ENCODE measurements at places on chromosomes 2 and 18.

DNA sequence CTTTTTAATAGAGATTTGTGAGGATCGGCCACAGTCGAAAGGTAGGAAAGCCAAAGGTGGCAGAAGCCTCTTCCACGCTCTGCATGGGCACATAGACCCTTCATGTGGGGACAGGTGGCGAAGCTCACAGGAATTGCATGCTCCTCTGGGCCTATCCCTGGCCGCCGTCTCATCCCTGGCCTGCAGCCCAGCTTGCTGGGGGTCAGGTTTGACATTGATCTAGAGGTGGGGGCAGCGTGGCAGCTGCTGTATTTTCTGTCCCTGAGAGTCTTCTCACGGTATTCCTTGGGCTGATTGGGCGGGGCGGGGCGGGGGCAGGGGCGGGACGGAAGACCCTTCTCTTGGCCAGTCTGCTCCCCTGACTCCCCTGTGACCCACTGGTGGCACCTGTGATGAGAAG, 48.9 kb downstream of the STK25 start:
- DNase-seq = no peak

DNA sequence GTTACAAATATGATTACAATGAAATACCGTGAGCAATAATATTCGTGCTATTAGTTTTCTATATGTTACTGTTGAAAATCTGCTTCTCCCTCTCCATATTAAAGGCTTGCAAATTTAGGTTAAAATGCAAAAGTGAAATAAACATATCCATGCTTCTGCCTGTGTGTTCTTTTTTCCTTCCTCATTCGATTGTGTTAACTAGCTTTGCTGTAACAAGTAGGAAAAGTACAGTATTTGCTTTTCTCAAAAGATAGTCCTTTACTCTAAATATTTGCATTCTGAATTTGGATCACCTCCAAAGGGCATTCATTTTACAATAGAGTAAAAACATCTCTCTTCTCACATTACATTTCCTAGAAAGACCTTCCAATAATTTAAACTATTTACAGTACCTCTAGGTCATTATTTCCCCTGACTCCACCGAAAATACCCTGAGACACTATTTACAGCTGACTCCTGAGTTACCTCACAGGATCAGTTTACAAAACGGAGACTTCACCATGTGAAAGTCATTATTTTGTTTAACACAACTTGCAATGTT, 835.0 kb upstream of the FANCL start:
- no peak for DNase-seq

- DNase-seq = no peak
Observed at GRCh38 chr2:112480530-112481049, 1.4 kb upstream of the TTL start.

DNA sequence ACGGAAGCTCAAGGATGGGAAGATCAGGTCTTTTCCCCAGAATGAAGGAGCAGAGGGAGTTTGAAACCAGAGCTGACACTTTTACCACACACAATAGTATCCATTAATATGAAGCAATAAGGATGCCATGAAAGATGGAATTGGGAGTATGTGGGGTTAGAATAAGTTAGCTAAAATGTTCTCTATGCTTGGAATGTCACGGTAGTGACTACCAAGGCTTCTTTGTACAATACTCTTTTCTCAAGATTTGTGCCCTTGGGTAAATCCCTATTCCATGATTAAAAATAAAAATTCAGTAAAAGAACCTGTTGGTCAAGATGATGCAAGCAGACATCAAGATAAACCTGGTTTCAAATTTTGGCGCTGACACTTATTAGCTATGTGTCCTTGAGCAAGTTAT, 75.0 kb downstream of the NRXN1 start:
- no peak for DNase-seq

DNA sequence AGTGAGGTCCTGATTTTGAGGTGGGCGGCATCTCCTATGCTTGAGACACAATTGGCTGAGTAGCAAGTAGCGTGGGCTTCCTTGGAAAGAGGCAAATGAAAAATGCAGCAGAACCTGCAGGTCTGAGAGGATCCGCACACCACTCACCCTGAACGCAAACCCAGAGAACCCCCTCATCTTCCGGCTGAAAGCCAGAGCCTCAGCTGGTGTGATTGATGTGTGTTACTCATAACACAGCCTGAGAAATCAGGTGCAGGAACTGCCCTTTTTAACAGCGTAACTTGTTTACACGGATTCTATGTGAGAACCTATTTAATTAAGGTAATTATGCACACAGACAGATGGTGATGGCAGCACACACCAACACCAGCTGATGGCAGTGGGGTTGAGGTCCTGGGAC, 123.4 kb downstream of the MRO start:
- DNase-seq = no peak

- DNase-seq = no peak
Observed at GRCh38 chr18:52216666-52217065, 123.3 kb upstream of the DCC start.

- peak; percentile 46 for DNase-seq
Observed at GRCh38 chr2:161946489-161947107, 127.4 kb downstream of the DPP4 start.

GRCh38 chr18:56901919-56902318, 245.0 kb upstream of the BOD1L2 start:
- DNase-seq = no peak

- DNase-seq = no peak
Observed at GRCh38 chr2:105836840-105837692, 92.4 kb downstream of the NCK2 start.

GRCh38 chr2:218776488-218776887, 5.5 kb upstream of the CYP27A1 start:
- DNase-seq = no peak

DNA sequence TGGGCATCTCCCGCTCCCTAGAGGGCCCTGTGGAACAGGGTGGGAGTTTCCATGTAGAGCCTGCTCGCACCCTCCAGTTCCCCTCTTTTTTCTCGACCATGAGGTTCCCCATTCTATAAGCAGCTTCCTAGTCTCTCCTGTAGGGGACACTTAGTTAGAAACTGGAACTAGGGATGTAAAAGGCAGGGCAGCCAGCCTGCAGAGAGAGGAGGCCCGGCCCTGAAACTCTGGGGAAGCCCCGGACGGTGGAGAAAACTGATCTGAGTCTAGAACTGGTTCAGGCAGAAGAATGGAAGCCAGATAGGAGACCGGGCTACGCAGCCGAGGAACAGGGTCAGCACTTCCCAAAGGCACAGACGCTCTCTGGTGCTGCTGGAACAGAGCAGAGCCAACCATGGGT, 51.6 kb upstream of the ATG16L1 start:
- DNase-seq = no peak

DNA sequence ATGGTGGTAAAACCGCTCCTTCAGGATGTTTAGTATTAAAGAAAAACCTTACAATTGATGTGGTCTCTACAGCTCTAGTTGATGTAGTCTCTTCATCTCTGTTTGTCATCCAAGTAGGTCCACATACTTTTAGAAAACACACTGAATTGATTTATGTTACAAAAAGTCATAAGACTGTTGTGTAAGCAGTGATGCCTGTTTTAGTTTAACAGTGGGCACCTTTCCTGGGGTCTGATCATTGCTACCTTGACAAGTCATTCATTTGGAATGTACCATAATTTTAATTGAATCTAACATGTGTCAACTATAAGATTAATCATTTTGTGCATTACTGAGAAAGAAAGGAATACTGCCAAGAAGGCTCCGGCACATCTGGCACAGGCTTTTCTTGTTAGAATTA, 34.3 kb downstream of the GIGYF2 start:
- peak; percentile 31 for DNase-seq

DNA sequence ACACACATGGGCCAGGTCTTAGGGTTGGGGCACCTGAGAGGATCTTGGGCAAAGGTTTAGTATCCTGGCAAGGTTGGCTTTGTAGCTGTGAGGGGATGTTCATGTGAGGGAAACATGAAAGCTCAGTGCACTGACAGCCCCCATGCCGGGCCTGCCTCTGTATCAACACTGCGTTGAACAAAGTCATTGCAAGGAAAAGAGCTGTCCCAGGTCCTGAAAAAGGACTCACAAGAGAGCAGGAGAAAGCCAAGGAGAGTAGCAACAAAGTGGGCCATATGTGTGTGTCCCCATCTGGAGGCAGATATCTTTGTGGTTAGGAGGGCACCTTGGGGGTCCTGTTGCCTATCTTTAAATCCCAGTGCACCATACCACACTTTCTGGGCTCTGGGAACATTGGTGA, 237.8 kb upstream of the THSD7B start:
- peak; percentile 1 for DNase-seq

GRCh38 chr2:130393318-130393910, 37.6 kb downstream of the PTPN18 start:
- no peak for DNase-seq

GRCh38 chr18:41666231-41666630, 288.8 kb upstream of the PIK3C3 start:
- DNase-seq = no peak

GRCh38 chr2:12043131-12043530, 296.7 kb downstream of the LPIN1 start:
- DNase-seq = peak; percentile 27

DNA sequence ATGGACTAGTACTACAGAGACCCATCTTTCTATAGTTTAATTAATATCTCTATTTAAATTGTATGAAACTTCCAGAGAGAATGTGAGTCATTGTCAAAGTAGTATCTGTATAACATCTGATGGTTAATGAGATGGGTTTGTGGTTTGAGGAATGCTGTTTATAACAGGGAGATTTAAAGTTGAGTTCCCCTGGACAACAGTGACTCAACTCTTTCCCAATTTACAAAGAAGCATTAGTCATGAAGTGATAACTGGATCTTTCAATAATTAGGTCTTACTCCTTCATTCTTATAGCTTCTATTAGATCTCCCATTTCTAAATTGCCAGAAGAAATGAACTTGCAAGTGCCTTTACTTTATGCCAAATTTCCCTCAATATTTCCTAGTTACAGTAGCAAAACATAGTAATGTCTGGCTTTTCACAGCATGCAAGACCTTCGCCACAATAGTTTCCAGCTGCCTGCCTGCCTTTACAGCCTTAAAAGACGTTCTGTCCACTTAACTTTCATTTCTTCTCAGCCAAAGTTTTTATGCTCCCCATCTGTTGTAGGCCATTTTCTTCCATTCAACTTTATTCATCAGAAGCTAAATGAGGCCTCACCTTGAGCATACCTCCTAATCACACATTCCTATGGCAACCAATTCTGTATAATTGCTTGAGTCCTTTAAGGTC, 47.7 kb upstream of the WDR75 start:
- peak; percentile 98 for DNase-seq

DNA sequence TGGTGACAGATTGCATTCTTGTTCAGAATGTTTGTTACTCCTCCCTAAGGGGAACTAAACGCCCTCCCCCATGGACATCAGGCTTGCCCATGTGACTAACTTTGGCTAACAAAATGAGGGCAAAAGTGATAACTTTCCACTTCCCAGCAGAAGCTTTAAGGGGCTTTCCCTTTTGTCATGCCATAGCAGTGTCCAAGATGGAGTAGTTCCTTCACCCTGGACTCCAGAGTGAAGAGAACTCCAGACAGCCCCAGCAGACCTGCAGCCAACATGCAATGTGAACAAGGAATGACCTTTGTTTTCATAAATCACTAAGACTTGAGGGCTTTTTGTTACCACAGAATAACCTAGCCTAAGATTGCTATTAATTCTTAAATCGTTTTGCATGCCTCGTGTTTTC, 163.5 kb downstream of the ZEB2 start:
- DNase-seq = peak; percentile 67

Data from fibroblast of villous mesenchyme (primary cell).